ENCODE measurements at places on chromosomes 6 and 20.

DNA sequence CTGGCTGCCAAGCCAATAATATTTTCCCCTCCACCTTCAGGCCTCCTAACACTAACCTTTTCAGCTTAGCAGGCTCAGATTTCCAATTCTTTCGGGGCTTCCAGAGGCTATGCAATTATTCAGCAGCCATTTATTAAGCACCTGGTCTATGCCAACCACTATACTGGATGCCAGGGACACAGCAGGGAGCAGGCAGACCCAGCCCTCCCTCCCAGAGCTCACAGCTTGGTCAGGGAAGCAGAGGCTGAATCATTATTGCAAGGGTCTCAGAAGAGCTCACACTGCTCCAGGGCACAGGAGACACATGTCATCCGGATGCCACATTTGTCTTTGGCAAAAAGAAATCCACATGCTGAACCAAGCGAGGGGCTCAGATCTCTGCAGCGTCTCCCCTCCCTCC, 1.3 kb downstream of the BPIFB1 start:
- DNase-seq: no peak

DNA sequence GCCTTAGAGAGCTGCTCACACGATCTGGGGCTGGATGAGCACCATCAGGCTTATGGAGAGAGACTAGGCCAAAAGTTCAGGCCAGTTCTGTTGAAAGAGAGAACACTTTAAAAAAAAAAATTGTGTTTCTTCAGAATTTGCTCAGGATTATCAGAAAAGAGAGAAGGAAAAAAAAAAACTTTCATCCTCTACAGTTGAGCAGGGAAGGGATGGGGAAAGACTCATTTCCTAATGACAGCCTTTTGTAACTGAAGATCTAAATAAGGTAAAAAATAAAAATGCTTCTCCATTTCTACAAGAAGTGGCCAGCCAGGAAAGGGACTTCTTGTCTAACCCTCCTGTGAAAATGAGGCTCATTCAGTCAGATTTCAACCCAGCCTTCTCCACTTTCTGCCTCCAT, 134.8 kb downstream of the LY86 start:
- no peak for DNase-seq

- DNase-seq: peak; percentile 87
Measured at GRCh38 chr20:10469599-10469998, 34.5 kb downstream of the SLX4IP start.

DNA sequence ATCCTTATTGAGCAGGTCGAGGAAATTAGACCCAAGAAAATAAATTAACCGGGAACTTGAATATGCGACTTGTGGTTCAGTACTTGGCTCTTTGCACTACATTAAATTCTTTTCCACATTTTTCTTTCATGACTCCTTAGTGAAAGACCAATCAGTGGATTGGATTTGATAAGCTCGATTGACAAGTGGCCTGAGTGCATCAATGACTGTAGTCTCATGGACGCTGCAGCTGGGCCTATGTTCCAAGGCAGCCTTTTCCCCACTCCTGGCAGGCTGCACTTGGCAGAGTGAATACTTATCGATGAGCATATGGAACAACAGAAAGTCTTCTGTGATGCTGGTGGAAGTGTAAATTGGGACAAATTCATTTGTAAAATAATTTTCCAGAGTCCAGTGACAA, 210.8 kb upstream of the EXOC2 start:
- DNase-seq: no peak

DNA sequence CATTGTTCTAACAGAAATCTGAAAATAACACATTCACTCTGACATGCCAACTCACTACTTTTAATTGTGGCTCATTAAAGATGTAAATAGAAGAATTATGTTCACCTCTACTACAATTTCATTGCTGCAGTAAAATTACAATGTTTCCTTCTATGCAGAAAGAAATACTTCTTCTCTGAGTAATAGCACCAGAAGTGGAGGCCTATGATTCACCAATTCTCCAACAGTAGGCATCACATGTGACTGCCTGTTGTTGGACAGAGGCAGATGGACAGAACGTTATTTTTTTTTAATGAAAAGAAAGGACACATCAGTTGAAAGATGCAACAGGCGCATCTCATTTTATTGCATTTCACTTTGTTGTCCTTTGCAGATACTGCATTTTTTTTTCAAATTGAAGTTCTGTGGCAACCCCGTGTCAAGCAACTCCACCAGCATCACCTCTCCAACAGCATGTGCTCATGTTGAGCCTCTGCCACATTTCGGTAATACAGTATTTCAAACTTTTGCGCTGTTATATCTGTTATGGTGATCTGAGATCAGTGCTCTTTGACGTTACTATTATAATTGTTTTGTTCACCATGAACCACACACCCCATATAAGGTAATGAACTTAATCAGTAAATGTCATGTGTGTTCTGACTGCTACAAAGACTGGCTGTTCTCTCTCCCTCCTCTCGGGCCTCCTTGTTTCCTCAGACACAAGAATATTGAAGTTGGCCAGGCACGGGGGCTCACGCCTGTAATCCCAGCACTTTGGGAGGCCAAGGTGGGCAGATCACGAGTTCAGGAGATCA, 121.4 kb downstream of the ATXN1 start:
- no peak for DNase-seq

- DNase-seq: no peak
Measured at GRCh38 chr20:63177134-63177784, 38.7 kb downstream of the YTHDF1 start.

GRCh38 chr6:156846845-156847599, 69.8 kb downstream of the ARID1B start:
- no peak for DNase-seq

GRCh38 chr6:31898383-31899011, 999 bp upstream of the EHMT2 start:
- no peak for DNase-seq

GRCh38 chr6:32685603-32686002, 19.1 kb upstream of the HLA-DQB1 start:
- DNase-seq: no peak

GRCh38 chr6:39341937-39342336, 19.4 kb upstream of the KCNK16 start:
- DNase-seq: no peak

DNA sequence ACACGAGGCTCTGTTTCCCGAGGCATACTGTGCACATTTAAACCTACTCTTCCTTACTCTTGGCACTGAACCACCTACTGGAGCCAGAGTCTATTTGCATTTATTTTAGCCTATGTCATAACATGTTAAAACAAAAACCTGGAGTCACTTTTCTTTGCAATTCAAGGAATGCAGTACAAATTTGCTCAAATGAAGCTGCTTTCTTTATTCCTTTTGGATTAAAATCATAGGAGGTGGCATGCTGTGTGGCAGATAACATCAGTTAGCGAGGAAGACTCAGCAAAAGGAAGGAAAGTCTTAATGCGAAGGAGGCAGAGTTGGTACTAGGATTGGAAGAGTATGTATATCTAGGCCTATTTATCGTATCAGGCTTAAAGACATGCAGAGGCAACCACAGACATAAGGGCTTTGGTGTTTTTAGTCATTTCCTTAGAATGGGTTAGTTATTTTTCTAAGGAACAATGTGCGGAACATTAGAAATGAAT, 92.9 kb downstream of the SAMD3 start:
- DNase-seq: no peak

GRCh38 chr6:14765106-14765505, 480.8 kb upstream of the JARID2 start:
- no peak for DNase-seq
